ENCODE measurements at places on chromosomes 6 and 20. TPM values are rescaled to one million over a fixed set of nuclear protein-coding genes. Genes with fewer than 3 reads are reported as not detected.

DNA sequence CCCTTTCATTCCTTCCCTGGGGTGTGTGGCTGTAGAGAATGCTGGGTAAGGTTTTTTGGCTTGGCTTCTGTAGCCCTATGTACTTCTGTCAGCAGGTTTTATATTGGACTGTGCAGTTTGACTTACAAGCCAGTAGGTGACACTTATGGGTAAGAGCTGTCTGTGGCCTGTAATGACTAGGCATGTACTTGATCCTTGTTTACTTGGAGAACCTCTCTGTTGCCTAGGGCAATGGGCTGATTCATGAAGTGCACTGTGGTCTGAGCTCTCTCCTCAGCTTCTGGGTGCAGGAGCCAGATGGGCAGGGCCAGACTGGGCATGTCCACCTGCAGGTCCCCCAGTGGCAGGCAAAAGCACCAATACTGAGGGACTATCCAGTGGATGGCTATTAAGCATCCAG, 544.6 kb downstream of the ADGRB3 start:
- H3K36me3 ChIP-seq: no peaks in the 10 kb centered on the region
- H3K4me3 ChIP-seq: no peak overlapping the region

- no peak overlapping the region for H3K27ac ChIP-seq
- DNase-seq: no peak
- H3K4me1 ChIP-seq: no peaks in the 10 kb centered on the region
- H3K36me3 ChIP-seq: no peaks in the 10 kb centered on the region
- no peaks in the 10 kb centered on the region for H3K27me3 ChIP-seq
- H3K4me3 ChIP-seq: no peak overlapping the region
Measured at GRCh38 chr6:48325701-48326100, 214.7 kb upstream of the PTCHD4 start.

Gene BCAS1
- 0.14 TPM for total RNA-seq

- no peak overlapping the region for H3K27ac ChIP-seq
- H3K4me1 ChIP-seq: peaks cover 11% of the 10 kb centered on the region
- no peaks in the 10 kb centered on the region for H3K36me3 ChIP-seq
- no peaks in the 10 kb centered on the region for H3K27me3 ChIP-seq
- H3K4me3 ChIP-seq: no peak overlapping the region
Measured at GRCh38 chr20:10609770-10610169, 64.0 kb downstream of the JAG1 start.

DNA sequence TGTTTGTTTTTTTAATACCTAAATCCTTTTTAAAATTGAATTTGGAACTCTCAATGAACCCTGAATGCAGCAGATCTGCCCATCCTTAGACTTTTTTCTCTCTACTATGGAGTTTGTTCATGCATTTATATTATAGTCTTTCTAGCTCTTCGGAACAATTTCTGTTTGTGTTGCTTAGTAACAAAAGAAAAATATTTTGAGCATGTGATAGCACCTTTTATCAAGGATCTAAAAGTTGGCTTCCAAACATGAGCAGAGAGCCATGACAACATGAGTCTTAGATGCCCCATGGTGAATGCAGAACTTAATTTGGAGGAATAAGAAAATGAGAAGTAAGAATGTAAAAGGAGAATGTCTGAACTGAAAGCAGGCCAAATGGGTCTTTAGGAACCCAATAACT, 133.7 kb downstream of the EDN1 start:
- DNase-seq: no peak
- H3K27ac ChIP-seq: no peak overlapping the region
- no peaks in the 10 kb centered on the region for H3K36me3 ChIP-seq

DNA sequence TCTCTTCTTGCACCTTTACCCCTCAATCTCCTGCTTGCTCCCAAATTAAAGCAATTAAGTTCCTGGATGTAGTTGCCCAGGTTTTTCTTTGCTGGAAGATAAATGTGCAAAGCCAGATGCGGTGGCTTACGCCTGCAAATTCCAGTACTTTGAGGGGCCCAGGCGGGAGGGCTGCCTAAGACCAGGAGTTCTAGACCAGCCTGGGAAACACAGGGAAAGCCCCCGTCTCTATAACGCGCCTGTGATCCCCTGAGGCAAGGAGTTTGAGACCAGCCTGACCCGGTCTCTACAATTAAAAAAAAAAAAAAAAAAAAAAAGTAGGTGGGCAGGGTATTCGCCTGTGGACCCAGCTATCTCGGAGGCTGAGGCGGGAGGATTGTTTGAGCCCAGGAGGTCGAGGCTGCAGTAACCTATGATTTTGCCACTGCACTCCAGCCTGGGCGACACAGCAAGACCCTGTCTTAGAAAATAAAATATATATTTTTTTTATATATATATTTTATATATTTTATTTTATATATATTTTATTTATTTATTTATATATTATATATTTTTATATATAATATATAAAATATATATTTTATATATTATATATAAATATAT, 461 bp upstream of the DCDC2 start:
- H3K4me1 ChIP-seq: peaks cover 9% of the 10 kb centered on the region
- no peak overlapping the region for H3K4me3 ChIP-seq
- DNase-seq: no peak
- H3K27me3 ChIP-seq: no peaks in the 10 kb centered on the region
- no peaks in the 10 kb centered on the region for H3K36me3 ChIP-seq

- no peak overlapping the region for H3K4me3 ChIP-seq
- no peak for DNase-seq
- no peak overlapping the region for H3K27ac ChIP-seq
- H3K36me3 ChIP-seq: no peaks in the 10 kb centered on the region
- no peaks in the 10 kb centered on the region for H3K27me3 ChIP-seq
- no peaks in the 10 kb centered on the region for H3K4me1 ChIP-seq
Measured at GRCh38 chr6:11890849-11891248, 112.2 kb upstream of the ADTRP start.

DNA sequence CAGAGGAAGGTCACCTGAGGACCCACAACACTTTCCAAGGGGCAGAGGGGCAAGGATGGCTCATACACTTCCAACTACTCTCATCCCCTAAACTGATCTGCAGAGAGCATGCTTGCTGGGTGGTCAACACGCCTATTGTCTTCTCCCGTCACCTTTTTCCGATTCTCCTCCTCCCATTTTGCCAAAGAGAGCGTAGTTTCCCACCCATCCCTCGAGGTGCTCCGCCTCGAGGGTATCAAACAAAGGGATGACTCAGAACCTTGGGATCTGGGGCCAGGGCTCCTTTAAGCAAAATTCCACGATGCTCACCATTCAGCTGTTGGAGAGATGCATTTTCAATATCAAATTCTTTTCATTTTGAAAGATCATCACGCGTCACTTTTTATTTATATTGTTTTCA, 507.5 kb upstream of the SULF2 start:
- H3K27me3 ChIP-seq: peaks cover under 1% of the 10 kb centered on the region
- H3K4me3 ChIP-seq: no peak overlapping the region
- no peaks in the 10 kb centered on the region for H3K4me1 ChIP-seq
- H3K27ac ChIP-seq: no peak overlapping the region
- DNase-seq: no peak
